ENCODE measurements at places on chromosomes 11 and 22.

- no peak for DNase-seq
Measured at GRCh38 chr11:123253911-123254310, 58.9 kb upstream of the CLMP start.

GRCh38 chr11:94583213-94583865 is 16.2 kb downstream of the PIWIL4 start:
- no peak for DNase-seq

- DNase-seq = no peak
Measured at GRCh38 chr11:33211580-33211979, 45.6 kb upstream of the HIPK3 start.

GRCh38 chr11:107957109-107957588 is 28.9 kb downstream of the RAB39A start:
- no peak for DNase-seq

DNA sequence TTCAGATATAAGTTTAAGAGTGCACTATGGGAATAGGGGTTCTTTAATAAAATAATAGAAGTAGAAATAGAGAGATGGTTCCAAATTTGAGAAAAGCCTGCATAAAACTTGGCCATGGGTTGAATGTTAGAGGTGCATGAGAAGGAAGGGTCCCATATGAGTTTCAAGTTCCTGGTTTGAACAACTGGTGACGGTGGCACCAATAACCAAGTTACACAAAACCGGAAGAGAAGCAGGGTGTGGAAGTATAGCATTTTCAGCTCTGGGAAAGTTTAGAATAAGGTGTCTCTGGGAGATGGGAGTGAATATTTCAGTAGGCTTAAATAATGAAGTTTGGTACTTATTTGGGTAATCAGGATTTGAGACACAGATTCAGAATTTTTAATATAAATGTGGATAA is 2.4 kb downstream of the CASP1 start:
- no peak for DNase-seq
